ENCODE measurements at places on chromosomes 12 and 14.

DNA sequence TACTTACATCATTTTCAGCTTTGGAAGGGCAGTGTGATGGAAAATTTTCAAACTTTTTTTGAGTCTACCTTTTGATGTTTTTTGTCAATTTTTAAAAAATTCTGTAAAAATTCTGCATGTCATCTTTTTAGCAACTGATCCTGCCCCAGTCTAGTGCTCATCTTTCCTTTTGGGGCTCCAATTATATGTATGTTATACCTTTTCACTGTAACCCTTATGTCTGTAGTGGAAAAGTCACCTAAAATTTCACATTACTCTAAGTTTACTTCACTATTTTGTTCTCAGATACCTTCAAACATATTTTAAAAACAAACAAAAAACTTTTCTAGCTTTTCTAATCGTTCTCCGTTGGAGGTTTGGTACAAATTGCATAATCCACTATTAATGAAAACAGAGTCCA is 32.5 kb upstream of the MYRFL start:
- no peak for DNase-seq
- no peak overlapping the region for H3K27ac ChIP-seq
- no peak overlapping the region for H3K4me3 ChIP-seq
- H3K36me3 ChIP-seq: peaks cover 5% of the 10 kb centered on the region
- peaks cover 1% of the 10 kb centered on the region for H3K27me3 ChIP-seq

DNA sequence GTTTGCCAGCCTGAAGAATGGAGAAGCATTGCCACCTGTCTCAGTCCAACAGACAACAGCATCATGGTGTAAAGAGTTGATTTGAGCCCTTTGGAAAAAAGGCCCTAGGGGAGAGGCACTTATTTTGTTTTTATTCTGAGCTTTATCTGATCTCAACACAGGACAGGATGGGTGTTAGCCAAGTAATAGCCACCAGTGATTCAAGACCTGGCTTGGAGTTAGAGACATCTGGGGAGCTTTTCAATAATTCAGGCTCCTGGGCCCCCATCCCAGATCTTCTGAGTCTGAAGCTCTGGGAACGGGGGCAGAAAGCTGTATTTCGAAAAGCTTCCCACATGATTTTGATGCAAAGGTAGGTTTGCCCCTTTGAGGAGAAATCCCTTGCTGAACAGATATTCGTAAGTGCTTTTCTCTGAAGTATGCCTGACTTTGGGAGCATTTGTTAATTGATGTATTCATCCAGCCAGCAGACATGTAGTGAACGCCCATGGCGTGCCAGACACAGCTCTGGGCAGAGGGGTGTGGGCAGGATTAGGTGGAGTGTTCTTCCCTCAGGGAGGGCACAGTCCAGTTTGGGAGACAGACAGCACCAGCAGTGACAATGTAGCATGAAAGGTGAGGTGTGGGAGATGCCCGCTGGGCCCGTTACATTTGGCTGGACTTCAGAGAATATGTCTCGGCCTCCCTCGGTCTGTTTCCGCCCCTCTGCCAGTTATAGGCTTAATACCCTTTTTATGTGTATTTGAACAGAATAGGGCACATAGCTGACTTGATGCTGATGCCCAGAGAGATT is 72.5 kb downstream of the TSPAN9 start:
- H3K4me3 ChIP-seq: no peak overlapping the region
- no peaks in the 10 kb centered on the region for H3K27me3 ChIP-seq
- H3K4me1 ChIP-seq: peaks cover 11% of the 10 kb centered on the region
- no peak for DNase-seq
- H3K27ac ChIP-seq: no peak overlapping the region
- H3K36me3 ChIP-seq: no peaks in the 10 kb centered on the region

GRCh38 chr14:88212691-88213090 is 110.4 kb downstream of the KCNK10 start:
- H3K4me1 ChIP-seq: no peaks in the 10 kb centered on the region
- no peak overlapping the region for H3K4me3 ChIP-seq
- H3K36me3 ChIP-seq: no peaks in the 10 kb centered on the region

DNA sequence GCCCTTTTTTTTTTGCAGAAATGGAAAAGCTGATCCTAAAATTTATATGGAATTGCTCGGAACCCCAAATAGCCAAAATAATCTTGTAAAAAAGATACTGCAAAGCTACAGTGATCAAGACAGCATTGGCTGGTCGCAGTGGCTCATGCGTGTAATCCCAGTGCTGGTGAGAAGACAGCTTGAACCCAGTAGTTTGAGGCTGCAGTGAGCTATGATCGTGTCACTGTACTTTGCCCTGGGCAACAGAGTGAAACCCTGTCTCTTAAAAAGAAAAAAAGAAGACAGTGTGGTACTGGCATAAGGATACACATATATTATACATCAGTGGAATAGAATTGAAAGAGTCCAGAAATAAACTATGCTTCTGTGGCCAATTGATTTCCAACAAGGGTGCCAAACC is 5.4 kb downstream of the ITGB7 start:
- peaks cover 32% of the 10 kb centered on the region for H3K4me1 ChIP-seq
- DNase-seq: no peak
- peaks cover 4% of the 10 kb centered on the region for H3K27me3 ChIP-seq
- no peaks in the 10 kb centered on the region for H3K36me3 ChIP-seq
- H3K4me3 ChIP-seq: no peak overlapping the region

- H3K4me1 ChIP-seq: no peaks in the 10 kb centered on the region
- no peak overlapping the region for H3K4me3 ChIP-seq
- no peak overlapping the region for H3K27ac ChIP-seq
- DNase-seq: peak; percentile 25
Measured at GRCh38 chr14:30375296-30375892, 183.6 kb upstream of the G2E3 start.

DNA sequence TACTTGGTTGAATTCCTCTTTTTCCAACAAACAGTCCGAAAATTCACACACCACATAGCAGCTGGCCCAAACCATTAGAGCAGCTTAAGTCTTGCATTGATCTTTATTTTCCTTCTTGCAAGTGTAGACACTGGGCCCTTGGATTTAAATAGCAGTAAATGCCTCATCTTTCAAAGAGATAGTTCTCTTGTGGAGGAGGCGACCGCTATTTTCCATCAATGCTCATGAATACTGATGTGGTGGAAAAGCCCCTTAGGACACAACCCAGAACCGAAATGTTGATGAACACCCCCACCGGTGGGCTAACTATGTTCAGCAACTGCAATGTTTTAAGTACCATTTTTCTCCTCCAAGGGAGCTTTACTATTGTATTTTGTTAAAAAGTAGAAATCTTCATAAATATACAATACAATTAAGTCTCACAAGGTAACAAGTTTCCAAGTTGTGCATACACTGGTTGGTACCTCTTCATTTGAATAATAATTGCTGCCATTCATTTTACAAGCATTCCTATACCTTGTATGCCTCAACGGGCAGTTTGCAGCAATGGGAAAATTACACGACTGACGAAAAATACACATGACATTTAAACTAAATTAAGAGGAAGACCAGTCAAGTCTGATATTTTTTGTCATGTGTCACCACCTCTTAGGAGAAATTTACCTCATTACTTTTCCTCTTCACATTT is 18.0 kb downstream of the NIN start:
- no peak for DNase-seq
- no peaks in the 10 kb centered on the region for H3K27me3 ChIP-seq
- H3K36me3 ChIP-seq: peaks cover 18% of the 10 kb centered on the region
- no peak overlapping the region for H3K27ac ChIP-seq
- no peak overlapping the region for H3K4me3 ChIP-seq

DNA sequence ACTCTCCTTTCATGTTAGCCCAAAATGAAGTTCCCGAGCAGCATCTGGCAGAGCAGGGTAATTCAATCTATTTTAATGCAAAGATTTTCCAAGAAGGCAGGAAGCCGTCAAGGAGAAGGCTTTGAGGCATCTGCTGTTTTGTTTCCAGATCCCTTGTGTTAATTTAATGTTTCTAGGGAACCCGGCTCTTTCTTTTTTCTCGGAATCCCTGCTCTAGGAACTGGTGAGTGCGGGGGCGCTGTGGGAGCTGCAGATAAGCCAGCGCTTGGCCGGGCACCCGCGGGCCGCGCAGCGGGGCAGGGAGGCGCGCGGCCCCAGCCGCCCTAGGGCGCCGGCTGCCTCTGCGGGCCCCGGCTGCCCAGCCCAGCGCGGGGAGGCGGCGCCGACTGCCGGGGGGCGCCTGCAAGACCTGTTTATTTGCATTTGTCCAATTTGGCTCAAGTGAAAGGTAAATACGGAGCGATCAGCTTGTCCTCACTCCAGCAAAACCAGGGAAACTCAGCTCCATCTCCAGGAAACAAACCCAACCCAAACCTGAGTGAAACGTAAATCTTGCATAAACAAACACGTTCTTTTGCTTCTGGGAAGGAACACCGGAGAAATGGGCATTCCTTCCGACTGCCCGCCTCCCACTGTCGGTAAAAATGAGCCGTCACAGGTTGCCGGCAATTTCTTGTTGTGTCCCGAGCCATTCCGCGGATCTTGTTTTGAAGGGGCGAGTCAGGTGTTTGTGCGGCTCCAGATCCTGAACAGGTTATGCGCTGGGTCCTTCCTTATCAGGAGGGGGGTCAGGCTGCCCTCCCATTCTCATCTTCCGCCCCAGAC is 65.1 kb downstream of the CRADD start:
- no peaks in the 10 kb centered on the region for H3K27me3 ChIP-seq
- peak overlapping the region; percentile 90 for H3K4me3 ChIP-seq
- no peaks in the 10 kb centered on the region for H3K36me3 ChIP-seq
- peaks cover 45% of the 10 kb centered on the region for H3K4me1 ChIP-seq
- H3K27ac ChIP-seq: peak overlapping the region; percentile 97
- DNase-seq: peak; percentile 52

DNA sequence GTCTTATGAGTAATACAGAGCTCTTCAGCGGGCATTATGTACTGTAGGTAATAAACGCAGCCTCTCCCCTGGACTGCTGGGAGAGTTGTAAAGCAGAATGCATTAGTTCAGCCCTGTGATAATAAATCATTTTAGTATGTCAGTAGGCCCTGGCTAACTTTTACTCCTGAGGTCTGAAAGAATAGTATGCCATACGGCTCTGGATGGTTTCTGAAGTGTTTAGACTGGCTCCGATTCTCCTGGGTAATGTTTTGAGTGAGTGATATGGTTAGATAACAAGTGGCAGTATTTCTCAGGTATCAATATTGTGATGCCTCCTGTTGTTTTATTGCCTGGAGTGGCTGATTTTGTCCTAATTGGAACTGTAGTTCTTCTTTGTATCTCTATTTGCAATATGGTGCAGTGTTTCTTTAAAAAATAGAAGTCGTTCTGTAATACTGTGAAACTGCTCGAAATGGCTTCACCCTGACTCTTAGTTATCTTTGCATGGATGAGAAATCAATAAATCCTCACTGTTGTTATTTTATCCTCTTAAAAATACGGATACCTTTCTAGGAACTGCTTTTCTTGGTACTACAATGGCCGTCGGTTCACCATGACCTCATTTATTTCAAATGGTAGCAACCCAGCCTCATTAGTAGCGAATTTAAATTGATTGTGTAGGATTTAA is 100.2 kb downstream of the PDZRN4 start:
- DNase-seq: no peak
- H3K27me3 ChIP-seq: no peaks in the 10 kb centered on the region
- no peak overlapping the region for H3K27ac ChIP-seq
- no peak overlapping the region for H3K4me3 ChIP-seq
- no peaks in the 10 kb centered on the region for H3K4me1 ChIP-seq

DNA sequence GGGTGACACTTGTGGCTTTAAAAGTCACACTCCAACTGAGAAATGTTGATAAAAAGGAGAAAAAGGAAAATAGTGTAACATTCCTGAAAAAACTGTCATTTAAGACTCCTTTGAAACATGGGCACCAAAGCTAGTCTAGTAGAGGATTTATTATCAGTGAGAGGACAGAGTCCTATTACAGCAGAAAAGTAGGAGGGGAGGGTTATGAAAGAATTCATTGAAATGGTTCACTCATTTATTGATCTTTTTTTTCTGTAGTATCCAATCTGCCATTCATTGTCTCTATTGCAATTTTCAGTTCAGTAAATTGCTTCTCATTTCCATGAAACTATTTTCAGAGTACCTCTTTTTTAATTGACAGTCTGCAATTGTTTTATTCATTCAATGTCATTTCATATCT is 25.4 kb downstream of the PPM1A start:
- no peaks in the 10 kb centered on the region for H3K27me3 ChIP-seq
- DNase-seq: no peak
- H3K4me3 ChIP-seq: no peak overlapping the region
- H3K36me3 ChIP-seq: peaks cover 7% of the 10 kb centered on the region
- H3K4me1 ChIP-seq: peaks cover 42% of the 10 kb centered on the region
- H3K27ac ChIP-seq: no peak overlapping the region

- H3K4me1 ChIP-seq: no peaks in the 10 kb centered on the region
- no peak for DNase-seq
- H3K27ac ChIP-seq: no peak overlapping the region
- no peaks in the 10 kb centered on the region for H3K36me3 ChIP-seq
- H3K27me3 ChIP-seq: peaks cover 66% of the 10 kb centered on the region
- no peak overlapping the region for H3K4me3 ChIP-seq
Measured at GRCh38 chr12:5015711-5016492, 27.8 kb upstream of the KCNA5 start.

DNA sequence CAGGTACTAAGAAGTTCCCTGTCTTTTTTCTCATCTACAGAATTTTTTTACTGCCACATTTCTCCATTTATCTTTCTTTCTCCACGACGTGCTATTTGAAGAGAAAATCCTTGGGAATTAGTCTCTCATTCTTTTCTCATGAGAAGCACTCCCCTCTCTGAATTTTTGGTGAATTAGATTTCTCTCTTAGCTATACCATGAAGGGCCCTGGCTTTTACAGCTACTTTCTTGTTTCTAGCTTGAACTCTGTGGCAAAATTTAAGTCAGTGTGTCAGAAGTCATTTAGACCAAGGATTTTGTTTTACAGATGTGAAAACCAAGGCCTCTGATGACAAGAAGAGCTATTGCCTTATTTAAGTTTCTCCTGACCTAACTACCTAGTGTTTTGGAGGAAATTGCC is 213.1 kb downstream of the AEBP2 start:
- peak; percentile 26 for DNase-seq
- H3K36me3 ChIP-seq: peaks cover 7% of the 10 kb centered on the region
- peaks cover 65% of the 10 kb centered on the region for H3K4me1 ChIP-seq
- H3K4me3 ChIP-seq: no peak overlapping the region

DNA sequence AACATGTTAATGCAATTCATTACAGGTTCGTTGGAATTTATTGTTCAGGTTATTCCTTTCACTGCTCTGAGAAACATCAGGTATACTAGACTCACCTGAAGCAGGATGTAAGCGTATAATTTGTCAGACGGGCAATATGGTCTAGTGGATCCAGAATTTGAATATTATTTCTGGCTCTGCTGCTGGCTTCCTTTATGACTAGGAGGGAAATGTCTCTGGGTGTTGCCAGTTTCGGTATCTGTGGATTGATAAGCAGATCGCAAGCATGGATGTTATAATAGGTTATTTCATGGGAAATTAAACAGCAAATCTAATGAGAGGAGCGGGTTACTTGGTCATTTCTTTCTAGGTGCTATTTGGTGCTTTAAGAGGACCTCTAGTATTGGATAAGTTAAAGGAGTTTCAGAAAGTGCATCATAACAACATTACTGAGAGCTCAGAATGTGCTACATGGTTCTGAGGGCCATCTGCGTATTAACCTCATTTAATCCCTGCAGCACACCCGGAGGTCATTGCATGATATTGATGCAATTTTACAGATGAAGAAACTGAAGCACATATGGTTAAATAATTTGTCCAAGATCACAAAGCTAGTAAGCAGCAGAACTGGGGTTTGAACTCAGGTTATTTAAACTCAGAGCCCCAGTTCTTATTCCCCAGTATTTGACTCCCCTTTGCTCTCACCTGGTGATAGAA is 47.3 kb upstream of the BCAT1 start:
- peaks cover 18% of the 10 kb centered on the region for H3K4me1 ChIP-seq
- DNase-seq: no peak
- no peak overlapping the region for H3K27ac ChIP-seq
- H3K27me3 ChIP-seq: peaks cover 10% of the 10 kb centered on the region

- no peaks in the 10 kb centered on the region for H3K36me3 ChIP-seq
- peaks cover 8% of the 10 kb centered on the region for H3K4me1 ChIP-seq
- no peaks in the 10 kb centered on the region for H3K27me3 ChIP-seq
- no peak overlapping the region for H3K27ac ChIP-seq
- no peak for DNase-seq
- no peak overlapping the region for H3K4me3 ChIP-seq
Measured at GRCh38 chr12:83018088-83018487, 331.4 kb downstream of the TMTC2 start.

Measured in HFFc6 (cell line).